ENCODE measurements at places on chromosomes 4 and X. TPM values are rescaled to one million over a fixed set of nuclear protein-coding genes. Genes with fewer than 3 reads are reported as not detected.

Gene MMGT1
- 26.7 TPM for total RNA-seq

Gene LANCL3
- total RNA-seq = 1.2 TPM

Gene MAGEA2
- total RNA-seq = not detected

Gene MAGEB1
- not detected for total RNA-seq

Gene ANTXR2
- 127 TPM for total RNA-seq

Gene HOPX
- 2.4 TPM for total RNA-seq

Gene ARHGAP36
- not detected for total RNA-seq

Gene DGAT2L6
- total RNA-seq = not detected

Gene CBLL2
- total RNA-seq = not detected

Gene NPY5R
- 1.1 TPM for total RNA-seq

Gene FAM90A26
- total RNA-seq = not detected

Gene CSN1S1
- total RNA-seq = not detected

DNA sequence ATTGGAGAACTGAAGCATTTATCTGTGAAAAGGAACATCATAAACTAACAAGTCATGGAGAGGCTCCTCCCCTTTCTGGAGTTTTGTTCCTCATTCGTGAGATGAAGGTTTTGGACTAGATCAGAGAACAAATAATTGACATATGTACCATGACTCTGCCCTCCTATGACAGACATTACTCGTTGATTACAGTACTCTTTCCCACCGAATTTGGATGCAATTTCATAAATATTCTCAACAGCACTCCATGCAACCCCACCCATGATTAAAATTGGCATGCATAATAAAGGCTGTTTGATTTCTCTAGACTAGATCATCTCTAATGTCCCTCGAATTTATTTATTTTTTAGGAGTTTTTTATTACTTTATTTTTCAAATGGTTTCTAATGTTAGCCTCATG is 258.9 kb upstream of the LDB2 start:
- DNase-seq = no peak

- peak; percentile 47 for DNase-seq
These were observed at the start of gene STOX2 for GRCh38 chr4:183905081-183905592. Gene STOX2 (plus strand): TSS chr4:183905307. CDS start chr4:183906791, 1,484 bp downstream.

DNA sequence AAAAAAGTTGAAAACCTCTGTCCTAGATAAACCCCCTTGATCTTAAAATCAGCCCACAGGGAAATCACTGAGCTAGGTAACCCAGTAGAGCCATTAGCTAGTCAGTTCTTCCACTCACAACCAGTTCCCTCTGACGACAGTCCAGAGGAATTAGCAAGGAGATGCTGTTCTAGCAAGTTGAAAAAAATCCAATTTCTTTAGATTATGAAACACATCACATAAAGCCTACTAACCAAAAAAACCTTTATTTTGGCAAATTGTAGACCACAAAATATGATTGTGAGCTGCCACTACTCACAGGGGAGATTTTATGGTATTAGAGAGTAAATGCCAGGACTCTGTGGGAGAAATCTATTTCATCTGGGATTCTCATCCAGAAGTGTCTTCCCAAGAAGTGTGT is 22.6 kb downstream of the ADAMTS3 start:
- DNase-seq = no peak

DNA sequence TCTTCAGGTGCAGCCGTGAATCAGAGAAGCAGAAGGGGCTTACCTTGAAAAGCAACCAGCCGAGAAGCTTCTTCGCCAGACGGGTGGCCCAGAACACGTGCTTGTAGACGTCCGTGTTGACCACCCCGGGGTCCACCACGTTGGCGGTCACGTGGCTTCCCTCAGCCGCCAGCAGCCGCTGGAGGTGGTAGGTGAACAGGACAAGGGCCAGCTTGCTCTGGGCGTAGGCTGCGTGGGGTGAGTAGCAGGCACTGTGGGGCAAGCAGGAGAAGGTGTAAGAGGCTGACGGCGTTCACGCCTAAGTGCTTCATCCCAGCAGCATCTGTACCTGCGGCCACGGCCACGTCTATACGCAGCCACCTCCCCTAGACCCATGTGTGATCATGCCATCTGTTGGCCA is 257.8 kb downstream of the DHRSX start:
- no peak for DNase-seq

DNA sequence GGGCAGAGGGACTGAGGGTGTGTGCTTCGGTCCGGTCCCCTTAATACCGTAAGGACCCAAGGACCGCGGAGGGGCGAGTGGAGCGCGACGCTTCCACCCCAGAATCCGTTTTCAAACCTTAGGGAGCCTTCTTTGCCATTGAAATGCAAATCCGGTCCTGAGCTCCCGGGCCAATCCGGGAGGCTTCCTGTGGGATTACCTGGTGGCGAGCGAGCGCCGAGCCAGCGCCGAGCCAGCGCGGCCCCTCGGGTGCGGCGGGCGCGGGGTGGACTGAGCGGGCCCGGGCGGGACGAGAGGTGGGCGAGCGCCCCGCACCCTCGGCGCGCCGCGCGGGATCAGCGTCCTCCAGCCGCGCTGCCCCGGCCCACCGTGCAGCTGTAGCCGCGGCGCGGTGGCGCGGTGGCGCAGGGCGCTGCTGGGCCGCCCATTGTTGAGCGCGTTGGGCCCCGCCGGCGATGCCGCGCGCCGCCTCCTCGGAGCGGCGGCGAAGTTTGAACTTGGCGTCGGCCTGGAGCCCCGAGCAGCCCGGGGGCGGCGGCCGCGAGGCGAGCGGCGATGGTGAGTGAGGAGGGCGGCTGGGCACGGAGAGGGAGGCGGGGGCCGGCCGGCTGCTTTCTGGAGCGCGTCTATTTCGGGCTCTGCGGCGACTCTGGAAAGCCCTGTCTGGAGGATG is 208.7 kb downstream of the SOWAHB start:
- DNase-seq = peak; percentile 9

- DNase-seq = no peak
These were observed 331.4 kb downstream of the RAPGEF2 start for GRCh38 chr4:159434114-159434870.

DNA sequence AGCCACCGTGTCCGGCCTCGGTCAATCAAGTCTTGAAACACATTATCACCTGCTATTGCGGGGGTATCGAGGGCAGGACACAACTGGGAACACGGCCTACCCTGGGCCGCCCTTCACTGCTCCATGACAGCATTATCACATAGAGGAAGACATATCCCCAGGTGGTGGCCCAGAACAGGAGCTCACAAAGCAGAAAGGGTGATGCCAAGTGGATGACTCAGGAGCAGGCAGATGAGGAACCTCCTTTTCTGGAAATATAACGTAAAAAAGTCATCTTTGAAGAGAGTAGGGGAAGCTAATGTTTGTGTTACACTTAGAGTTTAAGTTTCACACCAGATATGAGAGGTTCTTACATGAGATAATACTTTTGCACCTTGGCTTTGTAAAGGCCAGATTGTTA is 5.3 kb upstream of the SUPT20HL1 start:
- DNase-seq = no peak

- DNase-seq = no peak
These were observed 120.1 kb downstream of the MANBA start for GRCh38 chr4:102640669-102641068.

DNA sequence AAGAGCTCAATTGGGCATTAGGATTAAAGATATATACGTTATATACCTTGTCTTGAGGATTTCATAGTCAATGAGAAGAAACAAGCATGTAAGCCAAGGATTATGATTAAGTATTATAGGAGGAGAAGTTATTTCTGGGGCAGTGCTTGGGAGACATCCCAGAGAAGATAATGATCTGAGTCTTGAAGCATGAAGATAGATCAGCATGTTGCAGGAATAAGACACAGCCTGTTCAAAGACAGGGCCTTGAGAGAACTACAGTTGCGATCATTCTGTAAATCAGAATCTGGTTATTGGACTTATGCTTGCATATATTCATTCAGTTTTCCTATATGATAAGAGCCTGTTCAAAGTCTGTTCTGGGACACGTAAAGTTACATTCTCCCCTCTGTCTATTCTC is 862.2 kb upstream of the FTHL17 start:
- no peak for DNase-seq

- no peak for DNase-seq
These were observed 48.9 kb upstream of the TMSB15B start for GRCh38 chrX:103913356-103914020.

DNA sequence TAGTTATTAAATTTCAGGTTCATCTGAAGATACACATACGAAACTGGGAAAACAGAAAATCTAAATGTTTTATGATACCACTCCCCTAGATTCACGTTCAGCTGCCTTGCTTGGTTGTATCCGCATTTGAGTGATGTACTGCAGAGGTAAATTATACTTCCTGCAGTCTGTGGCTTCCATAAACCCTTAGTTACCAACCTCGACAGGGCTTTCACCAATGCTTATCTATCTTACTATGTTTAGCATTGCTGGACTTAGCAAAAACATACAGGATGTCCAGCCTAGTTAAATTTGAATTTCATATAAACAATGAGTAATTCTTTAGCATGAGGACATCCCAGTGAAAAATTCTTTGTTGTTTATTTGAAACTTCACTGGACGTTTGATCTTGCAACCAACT is 108.8 kb downstream of the TMA16 start:
- DNase-seq = no peak

- DNase-seq = no peak
These were observed 6.5 kb downstream of the SHOX start for GRCh38 chrX:636981-637659.

GRCh38 chr4:164138521-164138920 is 615.4 kb upstream of the SMIM31 start:
- no peak for DNase-seq

DNA sequence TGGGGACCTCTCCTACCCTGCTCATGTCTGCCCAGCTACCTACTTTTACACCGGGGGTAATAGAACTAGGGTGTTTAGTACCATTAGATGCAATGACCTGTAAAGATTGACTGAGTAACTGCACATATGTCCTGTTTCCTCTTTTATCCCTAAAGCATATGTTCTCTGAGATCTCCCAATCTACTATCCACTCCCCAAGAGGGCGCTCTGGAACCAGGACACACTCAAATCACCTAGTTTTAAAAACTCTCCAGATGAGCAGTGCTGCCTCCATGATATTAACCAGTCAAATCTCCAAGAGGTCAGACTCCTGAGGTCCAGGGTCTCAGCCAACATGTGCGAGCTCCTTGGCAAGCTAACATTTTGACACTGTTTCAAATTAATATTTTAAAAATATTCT is 87.0 kb upstream of the TSPAN5 start:
- DNase-seq = no peak

DNA sequence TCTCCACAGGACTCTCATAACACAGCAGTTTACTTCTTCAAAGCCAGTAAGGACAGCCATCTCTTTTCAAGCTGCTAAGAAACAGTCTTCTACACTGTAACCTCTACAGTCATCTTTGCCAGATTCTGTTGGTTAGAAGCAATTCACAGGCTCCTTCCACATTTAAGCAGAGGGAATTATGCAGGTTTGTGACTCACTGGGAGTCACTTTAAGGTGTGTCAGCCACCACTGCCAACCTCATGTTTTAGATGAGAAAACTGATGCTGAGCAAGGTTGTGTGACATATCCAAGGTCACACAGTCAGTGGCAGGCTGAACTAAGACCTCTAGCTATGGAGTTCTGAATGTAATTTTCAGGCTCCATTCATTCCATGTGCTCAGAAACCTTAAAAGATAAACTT is 143.5 kb downstream of the QDPR start:
- DNase-seq = no peak

GRCh38 chr4:149676076-149676475 is 139.6 kb downstream of the IQCM start:
- DNase-seq = no peak

DNA sequence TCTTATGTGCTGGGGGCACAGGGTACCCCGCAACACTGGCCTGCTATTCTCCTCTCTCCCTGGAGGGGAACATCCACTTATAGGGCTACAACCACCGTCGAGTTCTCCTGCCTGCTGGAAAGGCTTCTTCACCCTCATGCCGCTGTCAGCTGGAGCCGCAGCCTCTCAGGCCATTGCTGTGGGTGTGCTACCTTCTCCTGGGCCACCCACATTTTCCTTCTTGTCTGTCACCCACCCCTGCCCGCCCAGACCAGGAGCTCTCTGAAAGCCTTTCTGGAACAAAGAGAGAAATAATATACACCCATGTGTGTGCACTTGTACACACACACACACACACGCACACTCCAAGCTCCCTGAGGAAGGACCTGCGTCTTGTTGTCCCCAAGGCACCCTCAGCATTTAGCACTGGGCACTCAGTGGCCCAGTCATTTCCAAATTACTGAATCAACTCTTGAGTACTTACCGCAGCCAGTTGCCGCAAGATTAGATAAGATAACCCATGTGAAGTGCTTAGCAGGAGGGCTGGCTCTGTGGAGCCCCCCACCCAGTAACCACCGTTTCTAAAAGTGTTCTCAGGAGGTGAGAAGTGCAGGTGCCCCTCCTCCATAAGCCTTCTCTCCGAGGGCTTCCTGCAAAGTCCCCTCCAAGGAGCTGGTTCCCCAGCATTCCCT is 50.2 kb downstream of the CPZ start:
- DNase-seq = no peak

GRCh38 chr4:15681067-15681371 is 608 bp upstream of the FAM200B start:
- DNase-seq = no peak

GRCh38 chrX:64188901-64189300 is 16.6 kb downstream of the AMER1 start:
- DNase-seq = no peak

DNA sequence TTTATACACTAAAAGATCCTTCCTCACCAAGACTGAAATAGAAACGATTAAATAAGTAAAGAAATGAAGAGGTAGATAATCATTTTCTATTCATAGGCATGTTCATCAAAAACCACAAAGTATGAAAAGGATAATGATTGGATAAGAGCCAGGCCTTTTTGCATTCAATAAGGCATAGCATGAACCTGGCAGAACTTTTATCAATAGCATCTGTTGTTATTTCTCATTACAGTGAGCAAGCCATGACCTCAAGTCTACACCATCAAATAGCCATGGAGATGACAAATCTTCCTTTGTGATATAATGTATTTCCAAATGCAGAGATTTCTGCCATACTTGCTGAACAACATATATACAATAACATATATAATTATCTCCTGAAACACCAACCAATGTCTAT is 206.0 kb upstream of the SLC7A11 start:
- no peak for DNase-seq

- DNase-seq = no peak
These were observed 58.6 kb upstream of the USP9X start for GRCh38 chrX:41026702-41027078.

DNA sequence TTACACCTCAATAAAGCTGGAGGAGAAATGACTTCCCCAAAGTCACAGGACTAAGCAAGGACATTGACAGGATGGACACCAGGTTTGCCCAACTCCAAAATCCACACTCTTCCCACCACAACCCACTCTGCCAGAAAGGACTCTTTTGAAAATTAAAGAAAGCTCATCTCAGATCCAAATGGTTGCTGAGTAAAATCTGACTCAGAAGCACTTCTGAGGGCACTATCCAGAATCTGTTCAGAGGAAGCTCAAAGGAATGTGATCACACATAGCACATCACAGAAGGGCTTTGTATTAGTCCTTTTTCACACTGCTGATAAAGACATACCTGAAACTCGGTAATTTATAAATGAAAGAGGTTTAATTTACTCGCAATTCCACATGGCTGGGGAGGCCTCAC is 155.5 kb downstream of the RAB28 start:
- no peak for DNase-seq

GRCh38 chrX:25596921-25597320 is 541.2 kb upstream of the MAGEB18 start:
- no peak for DNase-seq

Data from tibial nerve (tissue), 4 donors.